ENCODE measurements at places on chromosomes 16 and 17. TPM values are rescaled to one million over a fixed set of nuclear protein-coding genes. Genes with fewer than 3 reads are reported as not detected.
A peak's percentile ranks its signal among the peaks of the same experiment; 100 is the strongest.

GRCh38 chr16:57534881-57535658 lies 1.3 kb downstream of the CCDC102A start:
- peak; percentile 88 for DNase-seq

The GPR179 gene
- total RNA-seq, result not detected

DNA sequence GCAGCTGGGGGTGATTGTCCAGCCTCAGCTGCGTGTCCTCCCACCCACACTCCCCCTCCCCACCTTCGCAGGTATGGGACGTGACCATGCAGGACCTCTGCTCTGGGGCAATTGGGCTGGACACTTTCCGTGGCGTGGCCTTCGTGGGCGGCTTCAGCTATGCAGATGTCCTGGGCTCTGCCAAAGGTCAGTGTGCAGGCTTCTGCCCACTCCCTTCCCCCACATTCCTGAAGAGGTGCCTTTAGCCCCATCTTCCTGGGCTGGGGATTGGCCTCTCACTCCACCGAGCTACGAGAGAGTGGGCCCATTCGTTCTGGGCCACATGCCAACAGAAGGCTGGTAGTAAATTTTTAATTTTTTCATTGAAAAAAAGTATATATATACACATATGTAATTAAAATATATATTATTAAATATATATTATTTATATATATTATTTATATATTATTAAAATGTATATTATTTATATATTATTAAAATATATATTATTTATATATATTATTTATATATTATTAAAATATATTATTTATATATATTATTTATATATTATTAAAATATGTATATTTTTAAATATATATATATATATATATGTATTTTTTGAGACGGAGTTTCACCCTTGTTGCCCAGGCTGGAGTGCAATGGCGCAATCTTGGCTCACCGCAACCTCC lies 18.5 kb downstream of the PFAS start:
- no peak for DNase-seq

DNA sequence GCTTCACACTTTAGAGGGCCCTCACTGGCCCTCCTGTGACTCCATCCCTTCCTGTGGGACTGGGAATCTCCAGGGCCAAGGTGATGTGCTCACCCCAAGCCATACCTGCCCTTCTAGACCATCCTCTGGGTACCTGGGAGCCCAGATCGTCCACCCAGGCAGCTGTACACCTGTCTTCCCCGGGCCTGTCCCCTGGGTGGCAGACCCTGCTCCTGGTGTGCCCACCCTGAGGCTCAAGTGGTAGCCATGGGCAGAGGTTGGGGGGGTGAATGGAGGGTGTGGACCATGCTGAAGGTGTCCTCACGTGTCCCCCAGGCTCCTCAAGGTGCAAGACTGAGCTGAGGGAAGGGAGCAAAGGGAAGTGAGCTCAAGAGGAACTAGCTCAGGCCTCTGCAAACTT lies 9.3 kb downstream of the CLEC10A start:
- DNase-seq, result no peak

GRCh38 chr17:59311051-59311468 lies 20.4 kb upstream of the YPEL2 start:
- peak; percentile 74 for DNase-seq

GRCh38 chr16:9849697-9850245 lies 332.5 kb downstream of the GRIN2A start:
- DNase-seq, result no peak

The SYT17 gene
- 4.2 TPM for total RNA-seq

- DNase-seq, result no peak
Observed at GRCh38 chr16:56792967-56793366, 63.0 kb downstream of the NUP93 start.

GRCh38 chr17:66692421-66692690 lies 142.6 kb upstream of the CACNG5 start:
- DNase-seq, result no peak

- peak; percentile 94 for DNase-seq
Observed at GRCh38 chr16:71626018-71626857, at the start of gene MARVELD3. Gene MARVELD3, plus strand, starts transcription at chr16:71626184. Its CDS starts 46 bp downstream, at chr16:71626230.

DNA sequence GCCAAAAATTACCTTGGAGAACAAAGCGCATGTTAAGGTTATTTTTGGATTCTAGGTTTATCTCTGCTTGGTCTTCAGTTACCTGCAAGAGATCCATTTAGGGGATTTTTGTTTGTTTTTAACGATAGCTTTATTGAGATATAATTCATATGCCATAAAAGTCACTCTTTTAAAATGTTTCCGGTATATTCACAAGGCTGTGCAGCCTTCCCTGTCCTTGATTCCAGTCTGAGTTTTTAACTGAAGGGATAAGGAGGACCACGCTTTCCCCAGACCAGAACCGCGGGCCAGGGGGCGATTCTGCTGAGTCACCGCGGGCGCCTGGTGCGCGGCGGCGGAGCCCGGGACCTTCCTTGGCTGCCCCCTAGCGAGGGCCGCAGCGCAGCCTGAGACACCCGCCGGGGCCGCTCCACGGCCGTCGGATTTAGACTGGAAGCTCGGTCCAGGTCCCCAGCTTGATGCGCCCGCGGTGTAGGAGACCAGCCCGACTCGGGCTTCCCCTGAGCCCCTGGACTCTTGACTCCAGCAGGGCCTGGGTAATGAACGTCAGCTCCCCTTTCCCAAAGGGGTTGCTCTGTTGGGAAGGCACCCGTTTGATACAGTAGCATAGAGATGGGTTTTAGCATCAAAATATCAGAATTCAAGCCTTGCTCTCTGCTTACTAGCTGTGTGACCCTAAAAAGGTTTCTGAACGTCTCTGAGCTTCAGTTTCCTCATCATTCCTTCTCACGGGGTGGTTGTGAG lies 50.0 kb upstream of the STH start:
- DNase-seq, result peak; percentile 93

The SPOP gene
- total RNA-seq, result 74.7 TPM

All from lower leg skin (tissue), 4 donors.